ENCODE measurements at places on chromosomes 7 and 10.

- DNase-seq, result no peak
Observed at GRCh38 chr10:7314170-7314569, 96.7 kb downstream of the SFMBT2 start.

DNA sequence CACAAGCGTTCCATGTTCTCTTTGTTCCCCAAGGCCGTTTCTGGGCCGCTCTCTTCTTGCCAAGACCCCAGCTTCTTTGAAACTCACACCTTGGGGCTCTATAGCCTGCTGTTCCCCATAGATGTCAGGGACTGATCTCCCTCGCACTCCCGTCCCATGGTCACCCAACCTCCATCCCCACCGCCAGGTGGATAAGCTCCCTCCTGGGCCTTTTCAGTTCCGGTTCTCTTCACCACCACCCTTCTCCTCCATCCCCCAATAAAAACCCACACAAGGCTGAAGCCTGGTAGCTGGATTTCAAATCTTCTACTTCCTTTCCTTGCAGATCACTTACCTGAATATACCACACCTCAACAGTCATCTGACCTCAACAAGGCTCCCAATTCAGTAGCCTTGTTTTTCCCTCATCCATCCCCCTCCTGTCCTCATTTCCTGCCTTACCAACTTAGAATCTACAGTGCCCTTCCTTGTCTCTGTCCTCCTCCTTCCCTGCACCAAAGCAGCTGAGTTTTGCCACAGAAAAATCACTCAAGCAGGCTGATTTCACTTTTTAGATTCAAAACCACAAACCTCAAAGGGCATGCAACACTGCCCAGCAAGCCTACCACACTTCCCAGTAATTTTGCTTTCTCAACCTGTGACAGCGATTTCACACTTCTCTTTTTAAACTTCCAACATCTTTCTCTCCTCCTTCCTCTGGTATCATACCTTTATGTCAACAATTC, 7.7 kb downstream of the SLC37A3 start:
- DNase-seq, result no peak

DNA sequence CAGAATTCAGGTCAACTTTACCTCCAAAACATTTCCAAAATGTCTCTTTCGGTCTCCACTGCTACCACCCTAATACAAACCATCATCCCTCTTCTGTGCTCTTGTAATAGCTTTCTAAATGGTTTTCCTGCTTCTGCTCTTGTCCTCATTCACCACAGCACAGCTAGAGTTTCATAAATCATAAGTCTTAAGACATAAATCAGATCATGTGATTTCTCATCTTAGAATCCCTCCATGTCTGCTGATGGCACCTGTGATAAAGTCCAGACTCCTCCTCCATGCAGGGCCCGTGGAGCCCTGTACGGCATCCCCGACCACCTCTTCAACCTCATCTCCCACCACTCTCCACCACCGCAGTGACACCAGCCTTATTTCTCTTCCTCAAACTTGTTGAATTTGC, 212.3 kb upstream of the MKLN1 start:
- no peak for DNase-seq

- DNase-seq, result no peak
Observed at GRCh38 chr7:149626972-149627371, 129.4 kb upstream of the ZNF746 start.

GRCh38 chr10:28880683-28880950, 203.3 kb downstream of the BAMBI start:
- no peak for DNase-seq

DNA sequence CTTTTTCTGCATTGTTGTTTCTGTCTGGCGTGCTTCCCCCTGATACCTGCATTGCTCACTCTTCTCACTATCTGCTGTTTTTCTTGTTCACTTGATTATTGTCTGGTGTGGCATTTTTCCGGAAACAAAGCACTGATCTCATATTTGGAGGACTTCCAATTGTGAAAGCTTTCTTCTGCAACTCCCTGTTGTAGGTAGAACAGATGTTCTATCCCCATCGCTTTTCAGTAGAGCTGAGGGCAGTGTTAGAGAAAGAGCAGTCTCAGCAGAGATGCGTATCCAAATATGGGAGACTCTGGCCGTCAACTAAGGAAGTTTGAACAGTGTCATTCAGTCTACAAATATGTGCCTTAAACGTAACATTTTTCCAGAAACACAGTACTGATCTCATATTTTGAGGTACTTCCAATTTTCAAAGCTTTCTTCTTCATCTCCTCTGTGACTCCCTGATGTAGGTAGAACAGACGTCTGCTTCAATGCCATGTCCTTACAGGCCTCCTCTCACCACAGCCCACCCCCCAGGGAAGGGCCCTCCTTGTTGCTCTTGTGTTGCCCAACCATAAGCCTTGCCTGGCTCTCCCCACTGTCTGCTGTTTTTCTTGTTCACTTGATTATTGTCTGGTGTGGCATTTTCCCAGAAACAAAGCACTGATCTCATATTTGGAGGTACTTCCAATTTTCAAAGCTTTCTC, 27.1 kb upstream of the GJD4 start:
- DNase-seq, result no peak

DNA sequence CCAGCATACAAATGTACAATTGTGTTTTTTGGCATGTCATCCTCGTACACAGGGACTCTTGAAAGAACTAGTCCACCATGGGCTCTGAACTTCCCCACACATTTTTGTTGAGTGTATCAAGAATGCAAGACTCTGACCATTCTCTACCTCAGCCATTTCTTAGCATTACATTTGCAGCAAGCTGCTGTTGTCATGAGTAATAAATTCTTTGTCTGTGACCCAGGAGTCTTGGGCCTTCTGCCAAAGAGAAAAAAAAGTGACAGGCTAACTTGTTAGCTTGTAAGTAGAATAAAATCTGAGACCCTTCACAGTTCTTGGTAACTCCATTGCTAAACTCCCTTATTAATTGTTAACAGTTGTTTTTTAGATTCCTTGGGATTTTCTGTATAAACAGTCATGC, 542.3 kb upstream of the MBL2 start:
- DNase-seq, result no peak

- no peak for DNase-seq
Observed at GRCh38 chr10:128242641-128243040, 116.4 kb upstream of the MKI67 start.

DNA sequence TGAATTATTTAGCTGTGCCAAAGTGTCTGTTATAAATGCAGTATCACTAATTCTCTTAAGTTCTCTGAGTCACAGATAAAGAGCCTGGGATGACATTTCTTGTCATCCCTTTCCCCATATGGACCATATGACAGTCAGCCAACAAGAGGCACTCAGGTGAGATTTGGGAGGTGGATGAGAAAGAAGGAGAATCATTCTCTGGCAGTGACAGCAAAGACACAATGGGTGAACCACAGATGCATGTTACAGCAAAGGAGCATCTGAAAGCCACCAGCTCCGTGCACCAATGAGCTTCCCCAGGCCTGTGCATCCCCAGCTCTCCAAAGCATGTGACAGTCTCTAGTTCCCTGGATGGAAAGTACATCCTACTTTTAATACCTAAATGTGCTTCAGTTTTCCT, 10.8 kb downstream of the GIMAP6 start:
- DNase-seq, result no peak

- DNase-seq, result no peak
Observed at GRCh38 chr10:125006188-125006680, 64.3 kb downstream of the ZRANB1 start.

DNA sequence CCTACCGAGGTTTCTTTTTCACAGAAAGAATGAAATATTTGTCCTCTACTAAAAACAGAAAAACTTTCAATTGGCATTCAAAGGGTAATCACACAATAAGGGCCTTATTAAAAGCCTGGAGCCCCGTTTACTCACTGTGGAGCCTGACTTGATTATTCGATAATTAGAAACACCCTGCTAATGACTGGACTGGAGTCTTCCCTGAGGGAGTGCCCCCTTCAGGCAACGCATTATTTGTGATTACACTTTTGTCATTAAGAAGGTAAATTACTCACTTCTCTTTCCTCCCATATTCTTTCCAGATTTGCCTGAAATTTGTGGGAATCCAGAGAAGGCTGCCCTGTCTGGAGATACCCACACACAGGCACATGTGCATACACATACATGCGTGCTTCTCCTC, 444.2 kb upstream of the NPVF start:
- no peak for DNase-seq

DNA sequence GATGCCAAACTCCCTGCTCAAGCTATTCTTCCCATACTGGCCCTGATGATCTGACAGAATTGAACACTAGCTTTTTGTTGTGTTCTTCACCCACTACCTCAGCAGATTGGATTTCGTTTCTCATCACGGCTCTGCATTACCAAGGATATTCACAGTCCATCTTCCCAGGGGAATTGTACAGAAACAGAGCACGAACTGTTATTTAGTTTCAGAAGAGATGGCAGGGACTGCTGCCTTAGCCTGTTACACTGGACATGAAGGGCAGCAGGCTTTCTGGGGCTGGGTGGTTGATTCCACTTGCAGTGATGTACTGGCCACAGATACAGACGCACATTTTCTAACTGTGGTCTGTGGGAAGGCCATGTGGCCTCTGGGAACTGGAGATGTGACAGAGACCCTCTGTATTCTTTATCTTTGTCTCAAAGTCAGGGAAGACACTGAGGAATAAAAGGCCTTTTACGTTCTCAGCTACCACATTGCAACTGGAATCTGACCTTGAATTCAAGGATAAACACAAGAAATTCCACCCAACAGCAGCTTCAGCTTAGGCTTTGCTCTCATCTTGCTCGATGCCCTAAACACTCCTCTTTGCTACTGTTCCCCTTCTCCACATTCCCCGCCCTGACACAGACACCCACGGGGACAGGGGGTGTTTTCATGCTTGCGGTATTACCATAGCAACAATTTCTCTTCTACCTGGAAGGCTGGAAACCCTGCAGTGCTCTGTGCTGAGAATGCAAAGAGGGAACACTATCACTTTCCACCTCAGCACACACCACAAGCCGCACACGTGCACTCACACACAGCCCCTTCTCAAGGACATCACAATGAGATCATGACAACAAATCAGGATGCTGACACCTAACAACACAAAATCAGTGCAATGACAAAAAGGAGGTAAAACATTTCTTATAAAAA, 81.7 kb downstream of the RNF216 start:
- DNase-seq, result no peak

DNA sequence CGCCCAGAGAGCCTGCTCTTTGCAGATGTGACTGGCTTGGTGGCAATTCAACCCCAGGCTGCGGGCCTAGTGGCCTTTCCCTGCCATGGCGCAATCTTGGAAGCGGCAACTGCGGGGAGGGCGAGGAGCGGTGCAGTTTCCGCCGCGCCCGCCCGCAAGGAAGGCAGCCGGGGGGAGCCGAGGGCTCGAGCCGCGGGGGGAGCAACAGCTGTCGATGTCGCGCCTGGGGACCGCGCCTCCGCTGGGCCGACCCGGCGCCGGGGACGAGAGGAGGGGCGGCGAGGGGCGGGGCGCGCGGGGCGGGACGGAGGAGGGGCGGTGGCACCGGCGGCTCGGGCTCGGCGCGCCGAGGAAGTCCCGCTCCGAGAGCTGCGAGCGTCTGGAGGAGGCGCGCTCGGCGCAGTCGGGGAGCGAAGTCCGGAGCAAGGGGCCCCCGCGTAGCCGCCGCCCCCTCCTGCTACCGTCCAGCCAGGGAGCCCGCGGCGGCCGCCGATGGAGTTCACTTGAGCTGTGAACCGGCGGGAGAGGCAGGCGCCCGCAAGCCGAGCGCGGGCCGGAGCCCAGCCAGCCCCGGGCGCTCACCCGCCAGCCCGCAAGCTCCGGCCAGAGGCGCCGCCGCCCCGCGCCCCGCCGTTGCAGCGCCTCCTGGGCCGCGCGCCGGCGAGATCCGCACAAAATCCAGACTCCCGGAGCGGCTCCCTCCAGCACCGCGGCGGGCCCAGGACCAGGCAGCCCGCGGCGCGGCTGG, 438.1 kb upstream of the GALNT17 start:
- DNase-seq, result peak; percentile 33

GRCh38 chr10:62880162-62880561, 64.0 kb upstream of the EGR2 start:
- no peak for DNase-seq

DNA sequence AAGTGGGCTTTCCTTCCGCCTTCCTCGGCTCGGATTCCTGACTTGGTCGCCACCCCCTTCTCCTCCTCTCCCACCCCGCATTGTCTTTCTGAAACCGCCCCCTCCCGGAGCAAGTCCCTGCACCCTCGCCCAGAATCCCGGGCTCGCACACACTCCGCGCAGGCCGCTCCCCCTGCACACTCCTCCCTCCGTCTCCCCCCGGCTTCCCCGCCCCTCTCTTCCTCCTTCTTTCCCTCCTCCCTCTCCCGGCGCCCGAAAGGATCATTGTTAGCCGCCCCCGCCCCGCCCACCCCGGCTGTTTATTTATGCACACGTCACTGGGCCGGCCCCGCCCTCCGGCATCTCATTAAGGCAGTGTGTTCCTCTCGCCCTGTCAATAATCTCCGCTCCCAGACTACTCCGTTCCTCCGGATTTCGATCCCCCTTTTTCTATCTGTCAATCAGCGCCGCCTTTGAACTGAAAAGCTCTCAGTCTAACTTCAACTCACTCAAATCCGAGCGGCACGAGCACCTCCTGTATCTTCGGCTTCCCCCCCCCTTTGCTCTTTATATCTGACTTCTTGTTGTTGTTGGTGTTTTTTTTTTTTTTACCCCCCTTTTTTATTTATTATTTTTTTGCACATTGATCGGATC, at the start of gene TCF7L2:
Gene TCF7L2 (plus strand): TSS at position 373 of the 633 bp plus-strand sequence. CDS start 510 bp downstream, outside the sequence.
- peak; percentile 97 for DNase-seq

- DNase-seq, result peak; percentile 14
Observed at GRCh38 chr10:48493083-48493871, 111.6 kb downstream of the ARHGAP22 start.

DNA sequence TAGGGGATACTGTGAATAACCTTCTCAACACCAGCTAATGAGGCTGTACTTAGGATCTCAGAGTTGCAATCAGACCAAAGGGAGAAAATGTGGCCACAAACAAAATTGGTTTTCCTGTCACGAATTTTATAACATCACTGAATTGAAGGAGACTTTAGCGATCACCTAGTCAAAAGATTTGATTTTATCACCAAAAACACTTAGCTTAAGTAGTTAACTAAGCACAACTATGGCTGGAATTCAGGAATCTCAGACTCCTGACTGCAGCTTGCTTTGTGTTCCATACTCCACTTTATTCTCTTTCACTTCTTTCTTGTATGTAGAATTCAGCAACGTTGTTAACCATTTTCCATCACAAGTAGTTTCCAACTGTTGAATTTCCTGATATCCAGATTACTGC, 152.0 kb downstream of the SLC16A9 start:
- DNase-seq, result no peak

DNA sequence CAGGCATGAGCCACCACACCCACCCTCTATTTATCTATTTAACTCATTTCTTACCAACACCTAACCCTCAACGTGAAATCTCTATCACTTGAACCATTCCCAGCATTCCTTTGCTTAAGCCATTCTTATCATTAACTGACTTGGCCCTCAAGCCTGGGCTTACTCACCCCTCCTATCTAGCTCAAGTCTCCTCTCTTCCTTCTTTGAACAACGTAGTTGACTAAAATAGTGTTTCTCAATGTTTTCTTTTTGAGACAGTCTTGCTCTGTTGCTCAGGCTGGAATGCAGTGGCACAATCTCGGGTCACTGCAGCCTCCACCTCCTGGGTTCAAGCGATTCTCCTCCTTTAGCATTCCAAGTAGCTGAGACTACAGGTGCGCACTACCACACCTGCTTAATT, 7.0 kb downstream of the ANXA7 start:
- DNase-seq, result no peak

- peak; percentile 30 for DNase-seq
Observed at GRCh38 chr7:2821161-2821841, 22.8 kb downstream of the GNA12 start.

All from NCI-H510A treated with DMSO at 0.1 percent for 48 hours (cell line).